ENCODE measurements at places on chromosomes 3 and 15.

- no peak for DNase-seq
These were observed 176.2 kb downstream of the P3H2 start for GRCh38 chr3:189944285-189945145.

DNA sequence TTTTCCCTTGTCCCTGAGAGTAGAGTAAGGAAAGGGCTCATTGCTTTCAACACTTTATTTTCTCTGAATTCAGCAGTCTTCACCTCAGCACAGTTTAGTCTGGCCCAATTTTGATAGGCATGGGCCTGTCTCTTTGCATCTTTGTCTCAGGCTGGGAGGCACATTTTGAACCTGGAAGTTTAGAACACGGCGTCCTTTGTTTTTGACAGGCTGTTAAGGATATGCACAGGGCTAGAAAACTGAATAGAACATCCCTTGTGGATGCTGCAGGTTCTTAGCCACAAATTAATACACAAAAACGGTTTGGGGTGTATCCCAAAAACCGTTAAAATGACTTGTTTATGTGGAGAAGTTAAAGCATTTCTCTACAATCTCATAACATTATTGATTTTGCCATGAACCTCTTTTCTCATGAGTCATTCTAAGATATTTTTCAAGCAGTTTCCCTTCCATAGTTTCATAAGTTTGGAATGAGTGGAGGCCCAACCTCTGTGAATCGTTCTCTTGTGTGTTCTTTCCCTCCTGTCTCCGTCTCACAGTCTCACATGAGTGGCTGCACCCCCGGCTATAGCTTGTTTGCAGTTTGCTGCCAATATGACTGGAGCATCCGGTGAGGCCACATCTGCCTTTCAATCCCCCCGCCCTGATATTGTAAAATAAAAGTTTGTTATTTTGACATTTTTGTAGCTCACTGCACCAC is 192.9 kb upstream of the EIF1B start:
- no peak for DNase-seq

DNA sequence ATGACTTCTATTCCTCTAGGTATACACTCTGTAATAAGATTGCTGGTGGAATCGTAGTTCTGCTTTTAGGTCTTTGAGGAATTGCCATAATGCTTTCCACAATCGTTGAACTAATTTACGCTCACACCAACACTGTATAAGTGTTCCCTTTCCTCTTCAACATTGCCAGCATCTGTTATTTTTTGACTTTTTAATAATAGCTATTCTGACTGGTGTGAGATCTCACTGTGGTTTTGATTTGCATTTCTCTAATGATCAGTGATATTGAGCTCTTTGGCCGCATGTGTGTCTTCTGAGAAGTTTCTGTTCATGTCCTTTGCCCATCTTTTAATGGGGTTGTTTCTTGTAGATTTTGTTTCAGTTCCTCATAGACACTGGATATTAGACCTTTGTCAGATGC is 12.8 kb downstream of the NXPE3 start:
- DNase-seq: no peak

GRCh38 chr3:23489300-23490158 is 286.4 kb downstream of the UBE2E2 start:
- DNase-seq: no peak

GRCh38 chr3:102124704-102125103 is 275.4 kb downstream of the NFKBIZ start:
- no peak for DNase-seq

- DNase-seq: peak; percentile 25
These were observed 136.2 kb downstream of the CHDH start for GRCh38 chr3:53709860-53710674.

DNA sequence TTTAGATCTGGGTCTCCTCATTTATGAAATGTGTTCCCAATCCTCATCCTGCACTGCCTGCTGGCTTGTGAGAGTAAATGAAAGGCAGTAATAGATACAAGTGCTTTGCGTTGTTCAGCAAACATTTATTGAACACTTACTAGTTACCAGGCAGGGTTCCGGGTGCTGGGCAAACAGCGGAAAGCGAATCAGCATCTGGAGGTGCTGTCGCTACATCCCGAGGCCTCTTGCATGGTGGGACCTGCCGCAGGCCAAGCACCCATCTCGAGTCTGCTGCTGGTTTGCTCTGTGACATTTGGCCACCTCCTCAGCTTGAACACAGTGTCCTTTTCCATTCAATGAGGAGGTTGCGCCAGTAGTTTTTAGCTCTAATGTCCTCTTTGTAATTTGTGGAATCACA is 24.8 kb downstream of the TRAK1 start:
- DNase-seq: no peak

DNA sequence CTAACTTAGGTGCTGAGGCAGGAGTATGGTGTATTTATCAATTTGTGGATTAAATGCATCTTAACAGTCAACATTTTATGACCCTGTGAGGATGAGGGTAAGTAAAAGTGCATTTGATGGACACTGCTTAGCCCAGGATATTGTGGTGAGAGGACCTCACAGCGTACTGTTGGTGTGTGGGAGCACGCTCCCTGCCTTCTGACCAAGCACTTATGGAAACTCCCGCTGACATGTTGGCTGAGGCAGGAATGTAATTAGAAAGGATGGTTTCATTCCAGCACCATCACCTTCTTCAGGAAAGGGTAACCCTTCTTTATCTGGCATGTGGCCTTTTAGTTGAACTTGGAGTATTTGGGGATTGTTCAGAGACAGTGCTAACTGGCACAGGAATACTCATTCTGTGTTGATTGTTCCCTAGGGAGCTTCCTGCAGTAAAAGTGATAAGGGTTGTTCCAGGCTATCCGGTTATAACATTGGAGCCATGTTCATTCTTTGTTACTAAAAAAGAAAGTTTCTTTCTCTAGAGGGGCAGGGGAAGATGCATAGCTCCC is 11.7 kb upstream of the FSTL1 start:
- DNase-seq: no peak

DNA sequence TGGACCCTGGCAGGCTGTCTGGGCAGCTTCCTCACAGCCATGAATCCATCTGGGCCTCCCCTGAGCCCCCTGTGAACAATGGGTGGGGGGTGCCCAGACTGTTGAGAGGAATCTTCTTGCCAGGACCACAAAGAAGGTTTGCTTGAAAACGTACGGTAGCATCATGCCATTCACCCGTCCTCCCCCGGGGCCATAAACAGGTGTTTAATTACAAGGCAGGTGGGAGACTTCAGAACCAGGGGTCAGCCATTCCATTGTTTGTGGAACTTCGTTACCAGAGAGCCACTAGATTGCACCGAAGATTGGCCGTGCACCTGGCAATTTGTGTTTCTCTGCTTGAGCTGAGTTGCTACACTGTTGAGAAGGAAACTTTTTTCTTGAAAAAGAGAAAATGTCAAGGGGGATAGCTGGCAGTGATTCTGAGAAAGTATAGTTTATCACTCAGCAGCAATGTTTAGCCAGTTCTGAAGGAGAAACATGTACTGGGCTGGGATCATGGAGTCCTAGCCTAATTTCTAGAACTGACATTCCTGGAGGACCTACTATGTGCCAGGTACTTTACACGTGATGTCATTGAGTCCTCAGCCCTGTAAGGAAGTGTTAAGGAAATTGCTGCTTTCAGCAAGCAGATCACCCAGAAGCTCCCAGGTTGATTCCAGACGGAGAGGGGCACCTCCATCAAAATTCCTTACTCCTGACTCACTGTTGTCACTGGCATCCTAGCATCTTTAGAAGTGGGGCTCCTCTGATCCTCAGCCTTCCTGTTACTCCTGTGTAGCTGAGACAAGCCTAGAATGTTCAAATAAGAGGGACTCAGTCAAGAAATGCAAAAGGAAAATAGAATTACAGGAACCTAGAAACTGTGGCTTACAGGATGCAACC is 103.8 kb upstream of the UBE2E1 start:
- DNase-seq: no peak

DNA sequence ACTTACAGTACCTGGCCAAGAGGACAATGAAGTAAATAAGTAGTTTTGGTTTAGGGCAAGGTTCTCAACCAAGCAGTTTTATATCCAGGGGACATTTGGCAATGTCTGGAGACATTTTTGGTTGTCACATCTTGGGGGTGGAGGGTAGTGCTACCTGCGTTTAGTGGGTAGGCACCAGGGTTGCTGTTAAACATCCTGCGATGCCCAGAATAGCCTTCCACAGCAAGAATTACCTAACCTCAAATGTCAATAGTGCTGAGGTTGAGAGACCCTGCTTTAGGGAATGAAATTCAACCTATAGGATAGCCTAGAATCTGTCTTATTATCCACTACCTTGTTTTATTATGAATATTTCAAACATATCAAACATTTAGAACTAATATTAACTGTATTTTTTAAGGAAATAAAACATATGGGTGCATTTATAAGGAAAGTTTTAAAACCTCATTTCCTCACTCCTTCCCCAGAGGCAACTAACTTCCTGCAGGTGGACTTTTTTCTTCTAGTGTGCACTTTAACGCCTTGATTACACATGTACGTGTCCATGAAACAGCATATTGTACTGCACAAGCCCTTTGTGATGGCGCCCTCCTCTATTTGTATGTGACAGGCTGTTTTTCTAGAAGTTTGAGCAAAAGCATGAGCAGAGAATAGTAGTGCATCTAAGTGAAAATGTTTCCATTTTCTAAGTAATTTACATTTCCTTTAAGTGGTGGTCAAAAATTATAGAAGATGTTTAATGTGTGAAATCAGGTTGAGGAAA is 57.1 kb downstream of the TRAK1 start:
- DNase-seq: no peak

DNA sequence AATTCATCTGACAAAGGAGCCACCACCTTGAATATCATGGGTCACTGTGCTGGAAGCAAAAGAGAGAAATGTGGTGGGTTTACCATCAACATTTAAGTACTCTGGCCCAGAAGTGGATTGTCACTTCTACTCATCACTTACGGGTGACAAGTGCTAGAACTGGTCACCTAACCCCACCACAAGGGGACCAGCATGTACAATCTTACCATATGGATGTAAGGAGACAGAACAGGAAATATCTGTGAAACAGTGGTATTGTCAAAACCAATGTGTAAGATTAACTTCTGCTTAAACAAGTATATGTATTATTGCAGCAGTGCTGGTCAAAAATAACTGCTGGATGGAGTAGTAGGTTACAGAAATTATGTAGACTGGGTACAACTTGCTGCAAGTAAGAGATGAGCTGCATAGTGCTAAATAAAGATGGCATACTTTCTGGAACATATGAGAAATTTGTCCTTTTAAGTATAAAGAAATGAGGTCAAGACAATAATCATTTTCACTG is 171.8 kb downstream of the POTEB3 start:
- DNase-seq: no peak

DNA sequence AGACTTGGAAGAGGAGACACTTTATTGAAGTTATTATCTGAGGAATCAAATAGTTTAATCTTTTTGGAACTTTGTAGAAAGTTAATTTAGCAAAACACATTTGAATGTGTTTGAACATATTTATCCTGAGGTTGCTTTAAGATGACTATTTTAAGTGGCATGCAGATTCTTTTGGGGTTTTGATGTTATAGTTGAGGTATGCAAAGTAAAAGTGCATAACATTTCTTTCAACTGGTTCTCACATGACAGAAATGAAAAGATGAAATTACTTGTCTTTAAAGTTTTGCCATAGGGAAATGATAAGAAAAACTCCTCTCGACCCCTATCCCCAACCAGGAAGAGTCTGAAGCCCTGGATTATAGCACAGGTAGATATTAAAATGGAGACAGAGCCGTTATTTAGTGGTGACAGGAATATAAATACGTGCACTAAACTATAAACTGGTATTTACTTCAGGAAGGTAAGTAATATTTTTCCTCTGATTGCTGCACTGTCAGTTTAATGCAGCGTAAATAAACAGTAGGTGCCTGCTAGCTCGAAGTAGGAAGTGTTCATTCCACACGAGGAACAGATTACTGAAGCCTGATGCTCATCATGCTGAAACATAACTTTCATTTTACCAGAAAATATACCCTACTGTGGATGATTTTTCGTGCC is 15.1 kb upstream of the SATB1 start:
- no peak for DNase-seq

- no peak for DNase-seq
These were observed 168.8 kb upstream of the NDN start for GRCh38 chr15:23855947-23856346.

DNA sequence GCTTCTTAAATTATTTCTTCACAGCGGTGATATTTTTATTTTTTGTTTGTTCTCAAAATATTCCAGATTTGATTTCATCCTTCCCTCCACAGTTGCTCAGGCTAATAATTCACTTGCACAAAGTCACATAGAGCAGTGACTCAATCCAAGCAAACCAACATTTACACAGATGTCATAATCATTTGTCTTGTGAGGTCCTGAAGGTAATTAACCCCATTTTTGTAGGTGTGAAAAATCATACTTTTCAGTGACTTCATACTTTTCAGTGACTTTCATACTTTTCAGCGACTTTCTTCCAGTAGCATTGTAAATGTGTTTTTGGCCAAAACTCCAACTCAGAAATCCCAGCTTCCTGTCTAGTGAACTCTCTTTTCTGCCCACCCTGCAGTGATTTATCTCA is 32.1 kb downstream of the CD200 start:
- DNase-seq: no peak

GRCh38 chr3:194468086-194468485 is 18.7 kb downstream of the ATP13A3 start:
- DNase-seq: no peak

- DNase-seq: no peak
These were observed 63.9 kb downstream of the ADCY5 start for GRCh38 chr3:123385001-123385401.

GRCh38 chr3:66362541-66362941 is 138.3 kb downstream of the LRIG1 start:
- DNase-seq: no peak

- DNase-seq: no peak
These were observed 135.9 kb downstream of the RSL24D1 start for GRCh38 chr15:55060836-55061235.

- no peak for DNase-seq
These were observed 16.8 kb downstream of the FGF7 start for GRCh38 chr15:49439678-49440395.

DNA sequence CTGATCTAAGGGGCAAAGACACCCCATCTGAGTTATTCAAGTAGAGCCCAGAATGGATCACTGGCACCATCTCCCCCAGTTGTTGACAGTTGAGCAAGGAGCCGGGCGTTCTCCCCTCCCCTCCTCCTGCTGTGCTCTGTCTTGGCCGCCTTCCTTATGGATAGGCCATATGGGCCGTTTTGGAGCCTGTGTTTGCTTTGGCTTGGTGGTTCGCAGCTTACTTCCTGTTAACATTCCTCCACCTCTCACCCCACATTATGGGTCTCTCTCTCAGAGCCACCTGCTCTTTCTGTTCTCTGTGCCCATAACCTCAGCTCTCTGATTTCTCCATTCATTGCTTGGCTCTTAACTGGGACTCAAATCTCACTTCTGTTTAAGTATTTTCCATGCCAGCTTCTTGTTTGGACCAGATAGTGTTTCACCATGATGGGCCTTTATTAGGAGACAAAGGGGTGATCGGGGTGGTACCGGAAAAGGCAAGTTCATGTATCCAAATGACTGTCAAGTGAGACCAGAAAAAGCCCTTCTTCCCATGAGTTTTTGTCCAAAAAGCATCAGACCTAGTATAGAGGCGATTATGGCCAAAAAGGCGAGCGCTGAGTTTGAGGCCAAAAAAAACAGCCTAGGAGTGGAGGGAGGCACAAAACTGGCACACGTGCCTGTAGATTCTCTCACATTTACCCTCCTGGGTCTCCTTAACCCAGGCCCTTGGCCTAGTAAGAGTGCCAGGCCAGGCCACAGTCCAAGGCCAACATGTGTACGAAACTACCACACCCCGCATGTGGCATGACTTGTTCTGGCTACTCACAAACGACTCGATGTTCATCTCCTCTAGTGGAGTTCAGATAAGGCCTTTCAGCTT is 62.6 kb downstream of the DUT start:
- no peak for DNase-seq

- no peak for DNase-seq
These were observed 17.8 kb downstream of the TF start for GRCh38 chr3:133763797-133764683.

- no peak for DNase-seq
These were observed 52.8 kb upstream of the CCNB2 start for GRCh38 chr15:59051873-59052861.

All from Panc1 (cell line).